ENCODE measurements at places on chromosomes 12 and 14.

- DNase-seq = no peak
Observed at GRCh38 chr12:464484-465267, 4.9 kb downstream of the B4GALNT3 start.

DNA sequence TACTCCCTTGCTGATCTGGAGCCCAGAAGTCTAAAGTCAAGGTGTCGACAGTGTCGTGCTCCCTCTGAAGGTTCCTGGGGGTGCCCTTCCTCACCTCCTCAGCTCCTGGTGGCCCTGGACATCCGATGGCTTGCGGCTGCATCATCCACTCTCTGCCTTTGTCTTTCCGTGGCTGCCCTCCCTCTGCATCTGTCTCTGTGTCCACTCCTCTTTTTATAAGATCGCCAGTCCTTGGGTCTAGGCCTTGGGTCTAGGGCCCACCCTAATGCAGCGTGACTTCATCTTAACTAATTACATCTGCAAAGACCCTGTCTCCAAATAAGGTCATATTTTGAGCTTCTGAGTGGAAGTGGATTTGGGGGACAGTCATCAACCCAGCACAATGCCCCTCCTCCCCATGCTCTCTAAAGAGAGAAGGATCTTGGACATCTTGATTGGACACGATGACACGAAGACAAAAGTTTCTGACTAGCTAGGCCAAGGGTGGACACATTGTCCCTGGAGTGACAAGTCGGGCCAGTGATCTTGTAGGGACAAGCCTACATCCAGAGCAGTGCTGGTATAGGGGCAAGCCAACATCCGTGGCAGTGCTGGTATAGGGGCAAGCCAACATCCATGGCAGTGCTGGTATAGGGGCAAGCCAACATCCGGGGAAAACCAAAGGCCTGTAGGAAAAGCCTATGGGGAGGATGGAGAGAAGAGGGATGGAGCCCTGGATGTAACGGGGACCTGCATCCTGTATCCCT is 93.9 kb upstream of the DIO3 start:
- no peak for DNase-seq

GRCh38 chr14:95811813-95812212 is 64.8 kb upstream of the TUNAR start:
- DNase-seq = no peak

GRCh38 chr14:81727218-81727617 is 193.6 kb upstream of the SEL1L start:
- DNase-seq = no peak

DNA sequence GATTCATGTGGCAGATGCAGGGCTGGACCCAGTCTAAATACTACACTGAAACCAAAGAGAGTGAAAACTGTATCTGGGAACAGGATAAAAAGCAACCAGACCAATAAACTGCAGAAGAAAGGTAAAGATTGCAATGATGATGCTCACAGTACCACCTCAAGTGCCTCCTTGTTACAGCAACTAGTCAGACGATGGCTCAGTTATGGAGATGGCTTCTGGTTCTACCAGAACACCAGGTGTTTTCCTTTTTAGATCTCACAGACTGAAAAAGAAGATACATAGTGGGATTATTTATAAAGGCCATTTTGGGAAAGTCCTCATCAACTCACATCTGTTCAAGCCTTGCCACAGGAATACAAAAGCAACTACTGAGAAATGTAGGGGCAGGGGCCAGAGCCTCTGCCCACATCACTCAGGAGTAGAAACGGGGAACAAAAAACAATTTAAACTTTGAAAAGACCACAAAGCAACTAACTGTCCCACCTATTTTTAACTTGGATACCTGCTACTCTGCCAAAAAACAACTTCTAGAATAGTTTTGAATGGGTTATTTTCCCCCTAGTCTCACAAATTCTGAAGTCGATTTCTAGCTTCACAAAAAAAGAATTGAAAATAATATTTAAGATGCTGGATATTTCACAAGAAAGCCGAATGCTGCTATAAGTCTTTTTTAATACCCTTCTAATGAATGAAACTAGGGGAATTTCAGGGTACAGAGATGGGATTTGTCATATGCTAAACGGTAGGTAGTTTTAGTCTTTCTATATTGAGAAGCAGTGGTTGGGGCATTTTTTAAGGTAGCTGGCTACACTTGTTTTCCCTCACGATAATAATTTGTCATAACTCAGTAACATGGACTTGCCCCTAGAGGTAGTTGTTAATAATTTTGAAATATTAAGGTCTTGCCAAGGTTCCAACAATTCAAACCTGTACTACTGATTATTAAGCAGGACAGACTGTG is 197.2 kb upstream of the TMPO start:
- no peak for DNase-seq

DNA sequence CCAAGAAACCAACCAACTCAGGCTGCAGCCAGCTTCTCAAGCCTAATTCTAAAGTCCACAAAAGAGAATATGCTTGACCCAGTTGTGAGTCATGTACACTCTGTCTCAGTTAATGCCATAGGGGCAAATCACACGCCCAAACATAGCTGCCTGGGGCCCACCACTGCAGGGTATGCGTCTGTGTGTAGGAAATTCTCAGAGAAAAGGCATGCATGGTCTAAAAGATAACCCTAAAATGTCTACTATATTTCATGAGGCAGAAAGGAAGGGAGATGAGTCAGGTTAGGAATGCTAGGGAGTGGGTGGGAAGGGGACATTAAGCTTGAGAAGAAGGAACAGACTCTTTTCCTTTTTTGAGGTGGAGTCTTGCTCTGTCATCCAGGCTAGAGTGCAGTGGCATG is 22.3 kb upstream of the SPTLC2 start:
- no peak for DNase-seq

DNA sequence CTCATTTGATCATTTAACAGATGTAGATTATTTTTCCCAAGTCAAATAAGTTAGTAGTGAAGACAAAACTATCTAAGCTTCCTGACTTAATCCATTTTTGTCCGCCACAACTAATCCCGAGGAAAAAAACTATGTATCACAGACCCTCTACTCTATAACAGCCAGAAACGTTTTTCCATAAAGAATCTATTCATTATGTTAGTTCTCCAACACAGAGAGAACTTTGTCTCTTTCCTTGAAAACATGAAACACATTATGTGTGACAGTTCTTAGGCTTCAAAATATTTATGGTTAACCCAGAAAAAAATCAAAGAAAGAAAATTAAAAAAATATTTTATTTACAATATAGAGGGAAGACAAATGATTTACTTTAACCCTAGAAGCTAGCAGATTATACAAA is 100.1 kb downstream of the PLEKHG7 start:
- DNase-seq = no peak

DNA sequence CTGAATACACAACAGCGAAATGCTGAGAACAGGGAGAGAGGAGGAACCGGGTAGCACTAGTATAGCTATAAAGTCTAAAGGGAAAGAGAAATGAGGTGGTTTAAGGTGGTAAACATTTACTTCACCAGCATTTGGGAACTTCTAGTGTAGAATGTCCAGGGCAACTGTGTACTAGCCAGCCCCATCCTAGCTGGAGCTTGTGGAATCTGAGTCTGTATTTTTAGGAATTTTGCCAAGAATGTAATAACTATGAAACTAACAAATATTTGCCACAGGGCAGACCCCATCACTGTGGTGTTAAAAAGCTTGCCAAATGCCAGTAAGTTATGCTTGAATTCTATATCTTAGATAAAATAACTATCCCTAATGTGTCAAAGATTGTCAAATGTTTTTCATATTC is 398.9 kb upstream of the MIS18BP1 start:
- DNase-seq = no peak

- no peak for DNase-seq
Observed at GRCh38 chr14:54697803-54698202, 130.9 kb downstream of the SAMD4A start.

- DNase-seq = no peak
Observed at GRCh38 chr12:67459173-67459572, 189.4 kb upstream of the DYRK2 start.

GRCh38 chr12:59382282-59383078 is 213.3 kb upstream of the SLC16A7 start:
- no peak for DNase-seq

DNA sequence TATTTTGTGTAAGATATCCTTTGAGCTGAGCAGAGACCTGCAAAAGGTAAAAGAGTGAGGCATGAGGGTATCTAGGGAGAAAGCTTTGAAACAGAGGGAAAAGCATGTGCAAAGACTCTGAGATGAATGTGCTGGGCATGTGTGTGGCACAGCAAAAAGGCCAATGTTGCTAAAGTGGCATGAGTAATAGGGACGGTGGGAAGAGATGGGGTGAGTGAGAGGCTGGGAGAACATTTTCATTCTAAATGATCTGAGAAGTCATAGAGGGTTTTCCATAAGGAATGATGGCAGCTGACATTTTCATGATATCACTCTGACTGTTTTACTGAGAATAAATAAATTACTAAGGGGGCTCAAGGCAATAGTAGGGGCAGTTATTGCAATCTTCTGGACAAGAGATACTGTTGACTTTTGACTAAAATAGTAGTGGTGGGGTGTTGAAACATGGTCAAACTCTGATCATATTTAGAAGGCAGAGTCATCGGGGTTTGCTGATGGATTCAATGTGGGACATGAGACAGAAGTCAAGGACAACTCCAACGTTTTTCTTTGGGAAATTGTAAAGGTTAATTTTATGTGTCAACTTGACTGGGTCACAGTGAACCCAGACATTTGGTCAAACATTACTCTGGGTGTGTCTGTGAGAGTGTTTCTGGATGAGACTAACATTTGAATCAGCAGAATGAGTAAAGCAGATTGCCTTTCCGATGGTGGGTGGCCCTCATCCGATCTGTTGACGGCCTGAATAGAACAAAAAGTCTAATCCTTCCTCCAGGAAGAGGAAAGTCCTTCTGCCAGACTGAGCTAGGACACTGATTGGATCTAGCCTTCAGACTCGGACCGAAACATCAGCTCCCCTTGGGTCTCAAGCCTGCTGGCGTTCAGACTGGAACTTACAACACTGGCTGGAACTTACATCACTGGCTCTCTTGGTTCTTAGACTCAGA is 193.9 kb upstream of the PLXNC1 start:
- DNase-seq = no peak

GRCh38 chr12:97535582-97535981 is 73.0 kb downstream of the RMST start:
- no peak for DNase-seq

GRCh38 chr12:12897302-12897701 is 5.9 kb downstream of the GPRC5A start:
- no peak for DNase-seq

DNA sequence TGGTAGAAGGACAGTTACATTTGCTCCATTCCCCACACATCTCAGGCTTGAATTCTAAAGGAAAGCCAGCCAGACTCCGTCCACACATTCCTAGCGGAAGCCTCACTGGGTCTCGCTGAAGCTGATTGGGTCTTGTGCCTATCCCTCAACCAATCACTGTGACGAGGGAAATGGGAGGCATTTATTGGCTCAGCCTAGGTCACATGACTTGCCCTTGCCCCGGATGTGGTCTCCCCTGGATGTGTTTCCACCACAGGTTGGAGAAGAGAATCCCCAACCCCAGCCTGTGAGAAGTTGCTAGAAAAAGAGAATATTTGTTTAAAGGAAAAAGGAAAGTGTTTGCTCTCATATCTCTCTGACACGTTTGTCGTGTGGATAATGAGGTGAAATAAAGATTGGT is 93.4 kb downstream of the C12orf75 start:
- DNase-seq = no peak

DNA sequence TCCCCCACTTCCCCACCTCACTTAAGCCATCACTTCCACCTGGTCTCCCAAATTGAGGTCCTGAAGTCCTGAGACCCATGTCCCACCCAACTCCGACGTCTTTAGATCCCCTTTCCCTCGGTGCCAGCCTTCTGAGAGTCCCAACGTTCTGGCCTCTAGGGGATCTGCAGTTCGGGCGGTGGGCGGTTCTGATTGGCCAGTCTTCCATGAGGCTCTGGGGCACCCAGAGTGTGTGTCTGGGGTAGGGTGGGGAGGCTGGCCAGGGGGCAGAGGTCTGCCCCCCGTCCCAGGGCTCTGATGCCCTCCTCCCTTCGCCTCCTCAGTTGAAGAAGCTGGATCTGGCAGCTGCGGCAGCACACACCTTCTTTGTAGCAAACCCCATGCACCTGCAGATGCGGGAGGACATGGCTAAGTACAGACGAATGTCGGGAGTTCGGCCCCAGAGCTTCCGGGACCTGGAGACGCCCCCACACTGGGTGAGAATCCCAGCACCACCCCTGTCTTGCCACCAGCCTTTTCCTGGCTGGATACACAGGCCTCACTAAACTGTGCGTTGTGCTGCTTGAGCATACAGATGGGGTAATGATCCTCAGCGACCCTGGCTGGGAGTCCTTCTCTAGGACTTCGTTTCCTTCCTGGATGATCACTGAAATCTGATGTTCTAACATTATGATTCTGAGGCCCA is 1.5 kb downstream of the P3H3 start:
- no peak for DNase-seq

GRCh38 chr14:74400919-74401503 is 25.0 kb downstream of the SYNDIG1L start:
- no peak for DNase-seq

GRCh38 chr14:68257969-68258368 is 438.4 kb downstream of the RAD51B start:
- no peak for DNase-seq

- no peak for DNase-seq
Observed at GRCh38 chr14:90388982-90389381, 7.8 kb upstream of the CALM1 start.

GRCh38 chr14:20179880-20180279 is 10.8 kb upstream of the OR11G2 start:
- DNase-seq = no peak

DNA sequence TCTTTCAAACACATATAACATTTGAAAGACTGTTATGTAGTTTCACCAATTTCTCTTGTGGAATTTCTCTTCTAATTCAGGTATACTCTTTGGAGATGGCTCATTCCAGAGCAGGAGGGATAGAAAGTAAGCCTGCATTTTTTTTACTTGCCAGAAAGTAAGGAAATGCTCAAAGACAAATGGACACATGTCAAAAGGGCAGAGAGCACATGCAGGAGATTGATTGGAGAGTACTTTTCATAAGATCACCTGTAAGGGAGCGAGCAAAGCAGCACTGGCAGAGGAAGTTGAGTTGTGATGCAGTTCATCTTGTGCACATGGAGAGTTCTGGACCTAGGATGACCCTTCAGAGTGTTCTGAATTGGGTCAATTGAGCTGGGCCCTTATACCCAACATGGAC is 51.4 kb upstream of the FBXO33 start:
- no peak for DNase-seq

- DNase-seq = no peak
Observed at GRCh38 chr12:26719852-26720251, 113.1 kb downstream of the ITPR2 start.

DNA sequence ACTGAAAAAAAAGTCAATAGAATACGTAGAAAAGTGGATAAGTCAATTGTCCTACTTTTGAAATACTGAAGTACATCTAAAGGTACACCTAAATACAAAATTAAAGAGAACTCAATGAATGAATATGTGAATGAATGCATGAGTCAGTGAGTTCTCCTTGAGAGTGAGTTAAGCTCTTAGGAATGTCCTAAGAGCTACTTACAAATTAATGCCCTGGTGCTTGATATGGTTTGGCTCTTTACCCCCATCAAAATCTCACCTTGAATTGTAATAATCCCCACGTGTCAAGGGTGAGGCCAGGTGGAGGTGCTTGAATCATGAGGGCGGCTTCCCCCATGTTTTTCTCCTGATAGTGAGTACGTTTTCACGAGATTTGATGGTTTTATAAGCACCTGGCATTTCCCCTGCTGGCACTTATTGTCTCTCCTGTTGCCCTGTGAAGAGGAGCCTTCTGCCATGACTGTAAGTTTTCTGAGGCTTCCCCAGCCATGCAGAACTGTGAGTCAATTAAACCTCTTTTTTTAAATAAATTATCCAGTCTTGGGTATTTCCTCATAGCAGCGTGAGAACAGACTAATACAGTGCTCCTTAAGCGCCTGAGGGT is 192.2 kb upstream of the ARHGAP5 start:
- no peak for DNase-seq

- DNase-seq = no peak
Observed at GRCh38 chr14:44742202-44742601, 219.5 kb downstream of the KLHL28 start.

All from T47D (cell line).